ENCODE measurements at places on chromosomes 2 and 18.

DNA sequence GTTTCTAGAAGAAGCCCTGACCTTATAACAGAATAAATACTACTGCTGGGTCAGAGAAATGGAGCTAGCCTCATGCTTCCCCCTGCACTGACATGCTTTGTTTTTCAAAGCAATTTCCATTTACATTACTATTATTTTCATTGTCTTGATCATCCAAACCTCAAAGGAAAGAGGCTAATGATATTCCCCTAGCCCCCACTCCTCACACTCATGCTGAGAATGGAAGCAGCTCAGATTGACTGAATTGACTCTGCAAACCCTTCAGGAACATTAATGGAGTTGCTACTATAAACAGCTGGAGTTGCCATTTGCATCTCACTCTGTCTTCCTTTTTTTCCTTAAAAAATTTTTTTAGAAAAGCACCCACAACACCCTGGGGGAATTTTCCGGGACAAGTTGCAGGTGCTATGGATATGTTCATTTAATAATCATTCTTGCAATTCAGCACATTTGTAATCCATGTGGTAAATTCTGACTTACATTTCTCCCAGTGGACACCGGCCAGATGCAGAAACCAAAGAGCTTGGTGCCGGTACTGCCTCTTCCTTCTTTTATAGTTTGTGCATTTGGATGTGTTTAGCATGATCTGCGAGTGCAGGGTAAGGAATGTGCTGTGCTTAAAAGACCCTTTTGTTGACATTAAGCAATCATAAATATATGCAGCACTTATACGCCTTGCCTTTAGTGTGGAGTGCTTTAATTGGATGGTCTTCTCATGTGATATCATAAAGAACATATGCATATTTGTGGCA lies 103.3 kb upstream of the OSR1 start:
- DNase-seq, result no peak

DNA sequence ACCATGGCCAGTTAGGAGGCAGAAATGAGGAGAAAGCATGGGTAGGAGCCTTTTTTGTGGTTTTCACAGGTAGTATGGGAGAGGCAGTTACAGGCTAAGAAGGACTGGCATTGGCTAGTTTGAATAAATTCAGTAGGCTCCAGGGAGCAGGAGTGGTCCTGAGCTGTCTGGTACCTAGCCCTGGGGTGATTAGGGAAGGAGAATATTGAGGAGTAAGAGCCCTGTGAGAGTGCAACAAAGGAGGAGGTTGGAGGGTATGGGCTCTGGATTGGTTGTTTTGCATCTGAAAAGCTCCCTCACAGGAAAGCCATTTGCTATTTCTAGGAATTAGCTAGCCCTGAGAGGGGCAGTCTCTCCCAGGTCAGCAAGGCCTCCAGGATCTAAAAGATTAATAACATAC lies 13.3 kb upstream of the TCF7L1 start:
- no peak for DNase-seq

DNA sequence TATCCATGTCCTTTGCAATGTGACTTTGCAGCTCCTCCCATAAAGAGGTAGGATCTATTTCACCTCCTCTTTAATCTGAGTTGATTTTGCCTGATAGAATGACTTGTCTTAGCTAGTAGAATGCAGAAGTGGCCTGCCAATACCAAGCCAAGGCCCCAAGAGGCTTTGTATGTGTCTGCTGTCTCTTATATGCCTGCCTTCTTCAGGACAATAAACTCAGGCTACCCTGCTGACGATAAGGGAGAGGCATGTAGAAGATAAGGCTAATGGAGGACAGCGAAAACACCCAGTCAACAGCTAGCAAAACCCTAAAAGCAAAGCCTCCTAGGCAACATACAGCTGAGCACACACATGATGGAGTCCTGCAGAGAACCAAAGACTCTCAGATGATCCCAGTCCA lies 1.8 kb upstream of the ZC3H8 start:
- no peak for DNase-seq

DNA sequence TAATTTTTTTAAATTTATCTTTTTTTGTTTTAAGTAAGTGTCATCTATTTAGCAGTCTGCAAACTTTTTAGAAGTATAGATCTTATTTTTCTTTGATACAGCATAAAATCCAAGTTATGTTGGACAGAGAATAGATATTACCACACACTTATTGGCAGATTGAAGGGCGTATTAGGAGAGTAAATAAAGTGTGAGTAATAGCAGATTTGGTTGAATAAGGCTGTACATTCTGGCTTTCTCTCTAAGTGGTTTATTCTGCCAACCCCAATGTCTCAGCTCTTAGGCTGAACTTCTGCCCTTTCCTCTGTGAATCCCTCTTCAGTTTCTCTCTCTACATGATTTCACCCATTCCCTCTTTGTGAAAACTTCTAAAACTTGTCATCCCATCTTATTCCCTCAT lies 651.2 kb downstream of the DCC start:
- no peak for DNase-seq

GRCh38 chr2:217953011-217953481 lies 49.7 kb downstream of the TNS1 start:
- no peak for DNase-seq

DNA sequence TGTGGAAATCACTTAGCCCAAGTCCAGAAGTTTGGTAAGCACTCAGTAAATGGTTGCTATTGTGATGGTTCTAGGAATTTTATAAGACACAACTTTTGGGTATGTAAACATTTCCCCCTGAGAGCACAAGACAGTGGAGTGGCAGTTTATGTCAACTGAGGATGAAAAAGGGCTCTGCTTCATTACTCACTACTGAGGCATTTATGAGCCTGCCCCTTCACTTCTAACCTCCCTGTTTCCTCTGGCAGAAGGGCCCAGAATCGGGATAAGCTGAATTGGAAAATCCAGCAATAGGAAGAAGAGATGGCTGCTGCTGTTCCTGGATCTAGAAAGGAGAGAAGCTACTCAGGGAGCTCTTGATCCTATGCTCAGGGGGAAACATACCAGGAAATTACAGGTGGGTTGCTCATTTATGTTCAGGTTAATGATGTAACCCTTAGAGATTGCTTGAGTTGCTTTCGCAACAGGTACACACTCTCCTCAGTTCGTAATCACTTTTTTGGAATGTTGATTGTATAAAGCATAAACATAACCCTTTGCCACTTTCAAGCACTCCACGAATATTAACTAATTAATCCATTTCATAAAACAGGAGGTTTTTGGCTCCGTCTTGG lies 46.3 kb downstream of the ADCYAP1 start:
- DNase-seq, result no peak

- no peak for DNase-seq
Observed at GRCh38 chr2:126823951-126824350, 74.7 kb upstream of the TEX51 start.

DNA sequence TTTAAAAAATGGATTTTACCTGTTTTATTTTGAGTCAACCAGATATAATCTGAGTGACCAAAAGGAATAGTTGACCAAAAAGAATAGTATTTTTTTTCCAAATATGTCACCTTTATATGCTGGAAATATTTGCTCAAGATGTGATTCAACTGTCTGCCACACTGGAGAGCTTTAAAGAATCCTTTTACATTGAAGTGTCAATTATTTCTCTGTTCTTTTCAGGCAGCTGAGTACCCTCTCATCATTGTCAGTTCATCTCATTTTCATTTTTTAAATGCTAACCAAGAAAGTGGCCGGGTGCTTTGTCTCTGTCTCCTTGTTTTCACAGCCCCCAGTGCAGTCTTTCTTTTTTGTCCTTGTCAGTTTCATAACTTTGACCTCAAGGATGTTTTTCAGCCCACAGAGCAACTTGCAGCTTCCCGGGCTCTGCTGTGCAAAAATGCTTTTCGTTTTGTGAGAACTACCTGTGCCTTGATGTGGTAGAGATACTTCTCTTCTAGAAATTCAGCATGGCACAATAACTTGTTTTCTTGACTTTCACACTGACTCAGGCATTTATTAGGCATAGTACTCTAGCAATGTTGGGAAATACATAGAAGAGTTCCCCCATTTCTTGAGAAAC lies 23.4 kb upstream of the CERS6 start:
- DNase-seq, result peak; percentile 8

DNA sequence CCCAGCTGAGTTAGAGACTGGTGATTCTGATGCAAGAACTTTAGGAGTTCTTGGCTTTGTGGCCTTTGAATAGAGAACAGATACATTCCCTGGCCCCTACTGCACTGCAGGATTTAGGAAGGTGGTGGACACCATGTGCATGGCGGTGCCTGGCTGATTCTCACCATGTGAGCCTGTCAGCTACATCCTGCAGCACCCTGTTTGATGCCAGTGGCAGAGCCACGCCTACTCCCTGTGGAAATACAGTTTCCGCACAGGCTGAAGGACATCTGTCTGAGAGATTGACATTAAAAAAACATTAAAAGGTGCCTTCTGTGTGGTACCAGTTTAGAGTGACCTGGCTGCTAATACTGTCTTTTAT lies 50.0 kb downstream of the KCNE4 start:
- DNase-seq, result no peak

GRCh38 chr2:70826696-70827350 lies 6.4 kb upstream of the CLEC4F start:
- no peak for DNase-seq

DNA sequence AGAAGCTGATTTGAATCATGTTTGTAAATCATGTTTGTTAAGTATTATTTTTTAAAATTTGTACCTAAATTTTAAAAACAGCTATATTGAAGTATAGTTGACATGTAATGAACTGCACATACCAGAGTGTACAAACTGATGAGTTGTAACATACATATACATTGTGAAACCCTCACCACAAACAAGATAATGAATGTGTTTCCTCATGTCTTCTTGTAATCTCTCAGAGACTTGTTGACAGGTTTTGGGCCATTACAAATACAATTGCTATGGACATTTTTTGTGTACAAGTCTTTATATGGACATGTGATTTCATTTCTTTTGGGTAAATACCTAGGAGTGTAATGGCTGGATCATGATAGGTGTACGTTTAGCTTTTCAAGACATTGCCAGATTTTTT lies 21.5 kb downstream of the WDR43 start:
- DNase-seq, result no peak

DNA sequence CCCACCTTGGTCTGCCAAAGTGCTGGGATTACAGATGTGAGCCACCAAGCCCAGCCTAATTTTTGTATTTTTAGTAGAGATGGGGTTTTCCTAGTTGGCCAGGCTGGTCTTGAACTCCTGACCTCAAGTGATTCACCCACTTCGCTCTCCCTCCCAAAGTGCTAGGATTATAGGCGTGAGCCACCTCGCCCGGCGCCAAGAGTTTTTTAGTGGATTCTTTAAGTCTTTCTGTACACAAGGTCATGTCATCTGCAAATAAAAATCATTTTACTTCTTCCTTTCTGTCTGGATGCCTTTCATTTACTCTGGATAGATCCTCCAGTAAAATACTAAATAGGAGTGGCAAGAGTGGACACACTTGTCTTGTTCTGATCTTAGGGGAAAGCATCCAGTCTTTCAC lies 61.7 kb downstream of the KCMF1 start:
- DNase-seq, result no peak

DNA sequence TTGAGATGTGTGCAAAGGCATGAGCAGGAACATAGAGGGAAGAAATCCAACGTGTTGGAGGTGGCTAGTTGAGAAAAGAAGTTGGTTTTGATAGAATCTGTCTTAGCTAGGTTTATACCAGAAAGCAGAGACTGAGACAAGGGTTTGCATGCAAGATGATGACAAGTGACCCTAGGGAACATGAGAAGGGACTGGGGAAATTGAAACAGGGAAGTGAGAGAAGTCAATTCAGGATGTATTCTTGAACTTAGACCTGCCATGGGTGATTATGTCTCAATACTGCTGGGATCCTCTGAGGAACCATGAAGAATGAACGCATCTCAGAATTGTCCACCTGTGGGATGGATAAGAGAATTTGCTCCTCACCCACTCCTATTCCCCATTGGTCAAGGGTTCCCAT lies 20.5 kb downstream of the IL36A start:
- DNase-seq, result no peak

DNA sequence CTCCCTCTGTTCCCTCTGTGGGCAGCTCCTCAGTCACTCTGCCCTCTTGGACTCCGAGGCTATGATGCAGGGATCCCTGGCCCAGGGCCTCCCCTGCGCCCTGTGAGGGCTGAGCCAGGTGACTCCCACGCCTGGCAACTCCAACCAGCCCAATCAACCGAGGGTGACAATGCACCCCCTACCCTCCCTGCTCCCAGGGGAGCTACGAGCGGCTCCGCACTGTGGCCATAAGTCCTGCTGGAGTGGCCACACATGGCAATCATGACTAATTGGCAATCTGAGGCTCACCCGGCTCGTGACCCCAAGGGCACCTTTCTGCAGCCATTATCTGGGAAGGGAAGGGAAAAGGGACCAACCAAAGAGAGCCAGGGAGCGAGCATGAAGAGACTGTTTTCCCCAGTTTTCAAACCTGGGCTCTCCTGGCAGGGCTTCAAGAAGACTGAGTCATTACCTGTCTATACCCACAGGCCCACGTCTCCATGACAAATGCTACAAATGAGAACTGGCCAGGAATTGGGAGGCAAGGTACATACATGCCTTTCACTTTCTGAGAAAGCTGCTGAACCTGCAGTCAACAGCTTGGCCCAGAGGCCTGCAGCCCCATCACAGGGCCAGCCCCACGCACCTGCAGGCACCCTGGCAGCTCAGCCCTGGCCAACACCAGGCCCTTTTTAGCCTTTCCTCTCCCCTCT lies 45.1 kb downstream of the RPL31 start:
- no peak for DNase-seq

DNA sequence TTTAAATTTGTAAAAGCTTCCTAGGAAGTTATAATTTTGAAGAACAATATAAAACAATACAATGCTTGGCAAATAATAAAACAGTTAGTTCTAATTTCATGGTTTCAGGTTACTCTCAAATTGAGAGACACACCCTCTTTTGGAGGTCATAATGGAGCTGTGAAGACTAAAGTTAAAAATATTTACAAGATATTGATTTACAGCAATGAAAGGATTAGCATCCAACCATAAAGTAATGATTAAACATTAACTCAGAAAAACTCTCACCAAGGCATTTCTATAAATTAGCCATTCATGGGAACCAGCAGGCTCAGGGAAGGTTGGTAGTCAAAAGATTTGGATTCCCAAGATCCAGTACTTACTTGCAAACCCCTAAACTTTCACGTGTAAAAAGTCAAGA lies 6.4 kb downstream of the DPP4 start:
- DNase-seq, result no peak

GRCh38 chr18:32297579-32298170 lies 107.8 kb downstream of the MEP1B start:
- DNase-seq, result no peak

GRCh38 chr2:29767606-29768335 lies 153.6 kb downstream of the ALK start:
- DNase-seq, result no peak

- no peak for DNase-seq
Observed at GRCh38 chr2:68416081-68416675, 50.9 kb downstream of the FBXO48 start.

- no peak for DNase-seq
Observed at GRCh38 chr2:20186078-20186854, 38.7 kb downstream of the SDC1 start.

GRCh38 chr2:64620661-64621060 lies 33.1 kb downstream of the SERTAD2 start:
- no peak for DNase-seq

- no peak for DNase-seq
Observed at GRCh38 chr2:3598912-3599854, 4.3 kb downstream of the COLEC11 start.

- no peak for DNase-seq
Observed at GRCh38 chr2:42138163-42139015, 30.8 kb upstream of the EML4 start.

All from stimulated activated CD4-positive, alpha-beta T cell treated with anti-CD3 and anti-CD28 coated beads, Interleukin-15, amount 100 ng/mL, for 1 hour (primary cell).